ENCODE measurements at places on chromosomes 16 and 17.

DNA sequence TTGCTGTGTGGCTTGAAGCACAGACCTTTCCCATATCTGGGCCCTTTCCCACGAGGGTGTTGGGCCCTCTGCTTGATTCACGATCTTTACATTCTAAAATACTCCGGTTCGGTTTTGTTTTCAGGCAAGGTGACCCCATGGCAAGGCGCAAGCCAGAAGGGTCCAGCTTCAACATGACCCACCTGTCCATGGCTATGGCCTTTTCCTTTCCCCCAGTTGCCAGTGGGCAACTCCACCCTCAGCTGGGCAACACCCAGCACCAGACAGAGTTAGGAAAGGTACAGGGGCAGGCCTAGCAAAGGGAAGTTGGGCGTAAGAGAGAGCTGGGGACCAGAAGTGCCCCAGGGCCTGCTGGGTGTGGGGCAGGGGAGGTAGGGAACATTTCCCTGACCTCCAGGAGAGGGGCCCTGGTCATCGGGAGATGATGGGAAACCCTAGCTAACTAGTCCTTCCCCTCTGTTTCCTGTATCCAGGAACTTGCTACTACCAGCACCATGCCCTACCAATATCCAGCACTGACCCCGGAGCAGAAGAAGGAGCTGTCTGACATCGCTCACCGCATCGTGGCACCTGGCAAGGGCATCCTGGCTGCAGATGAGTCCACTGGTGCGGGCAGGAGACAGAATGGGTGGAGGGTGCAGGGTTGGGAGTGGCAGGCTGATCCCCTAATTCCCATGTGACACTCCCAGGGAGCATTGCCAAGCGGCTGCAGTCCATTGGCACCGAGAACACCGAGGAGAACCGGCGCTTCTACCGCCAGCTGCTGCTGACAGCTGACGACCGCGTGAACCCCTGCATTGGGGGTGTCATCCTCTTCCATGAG, 1.4 kb downstream of the ALDOA start:
- no peak for DNase-seq

- DNase-seq = no peak
Observed at GRCh38 chr17:83174362-83175118, 95.1 kb downstream of the METRNL start.

- DNase-seq = no peak
Observed at GRCh38 chr17:19716108-19717030, at the start of gene SLC47A2. SLC47A2 (minus strand) TSS chr17:19716584; CDS start chr17:19716555, 29 bp downstream.

DNA sequence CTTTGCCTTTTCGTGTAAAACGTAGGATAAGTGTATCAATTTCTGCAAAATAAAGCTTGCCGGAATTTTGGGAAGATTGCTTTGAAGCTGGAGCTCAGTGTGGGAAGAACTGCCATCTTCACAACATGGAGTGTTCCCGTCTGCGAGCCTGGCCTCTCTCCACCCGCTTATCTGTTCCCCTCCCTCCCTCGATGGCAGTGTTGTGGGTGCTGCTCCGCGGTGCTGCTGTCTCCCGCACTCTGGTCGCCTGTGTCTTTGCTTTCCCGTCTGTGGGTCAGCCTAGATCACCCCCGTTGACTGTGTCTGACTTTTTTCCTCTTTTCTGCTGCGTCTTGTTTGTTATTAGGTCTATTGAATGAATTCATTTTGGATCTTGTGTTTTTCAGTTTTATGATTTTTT, 17.0 kb downstream of the ACSF3 start:
- no peak for DNase-seq

- DNase-seq = peak; percentile 3
Observed at GRCh38 chr17:67244431-67245072, 444 bp downstream of the HELZ start.

DNA sequence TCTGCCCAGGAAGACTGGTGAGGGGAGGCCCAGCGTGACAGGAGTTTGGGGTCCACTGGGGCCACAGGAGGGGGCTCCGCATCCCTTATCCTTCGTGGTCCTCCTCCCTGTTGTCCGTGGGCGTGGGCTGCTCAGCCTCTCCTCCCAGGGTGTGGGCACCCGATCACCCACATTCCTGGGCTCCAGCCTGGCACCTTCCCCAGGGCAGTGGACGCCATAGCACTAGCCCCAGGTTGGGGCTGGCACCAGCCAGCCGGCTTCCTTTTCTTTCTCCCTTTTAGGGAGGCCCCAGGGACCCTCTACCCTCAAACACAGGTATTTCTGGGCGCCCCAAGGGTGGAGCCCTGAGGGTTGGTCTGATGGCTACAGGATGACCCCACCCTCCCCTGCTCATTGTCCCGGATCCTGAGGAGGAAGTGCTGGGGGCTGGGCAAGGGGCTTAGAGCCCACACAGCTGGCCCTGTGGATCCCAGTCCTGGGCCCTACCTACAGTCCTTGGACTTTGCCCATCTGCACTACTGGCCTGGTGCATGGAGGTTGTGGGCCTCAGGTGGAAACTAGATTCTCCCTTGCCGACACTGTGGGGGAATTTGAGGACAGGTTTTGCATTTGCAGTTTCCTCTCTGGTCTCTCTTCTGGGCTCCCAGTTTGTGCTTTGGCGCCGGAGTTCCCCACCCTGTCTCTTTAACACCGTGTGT, 1.1 kb downstream of the KIF1C start:
- no peak for DNase-seq

DNA sequence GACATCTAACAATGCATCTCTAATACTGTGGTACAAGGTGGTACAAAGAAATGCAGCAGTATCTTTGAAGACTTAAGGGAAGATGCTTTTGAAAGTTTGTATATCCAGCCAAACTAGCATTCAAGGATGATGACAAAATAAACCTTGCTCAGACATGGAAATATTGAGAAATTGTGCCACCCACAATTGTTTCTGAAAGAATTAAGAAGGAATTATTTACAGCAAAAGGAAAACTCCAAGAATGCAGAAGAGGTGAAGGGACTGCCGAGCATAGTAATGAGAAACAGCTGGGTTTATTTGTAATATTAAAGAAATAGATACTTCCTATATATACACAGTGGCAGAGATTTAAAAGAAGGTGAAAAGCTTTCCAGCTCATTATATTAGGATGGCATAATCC, 29.5 kb downstream of the PMFBP1 start:
- no peak for DNase-seq

- peak; percentile 39 for DNase-seq
Observed at GRCh38 chr17:17063546-17064122, 21.4 kb downstream of the MPRIP start.

DNA sequence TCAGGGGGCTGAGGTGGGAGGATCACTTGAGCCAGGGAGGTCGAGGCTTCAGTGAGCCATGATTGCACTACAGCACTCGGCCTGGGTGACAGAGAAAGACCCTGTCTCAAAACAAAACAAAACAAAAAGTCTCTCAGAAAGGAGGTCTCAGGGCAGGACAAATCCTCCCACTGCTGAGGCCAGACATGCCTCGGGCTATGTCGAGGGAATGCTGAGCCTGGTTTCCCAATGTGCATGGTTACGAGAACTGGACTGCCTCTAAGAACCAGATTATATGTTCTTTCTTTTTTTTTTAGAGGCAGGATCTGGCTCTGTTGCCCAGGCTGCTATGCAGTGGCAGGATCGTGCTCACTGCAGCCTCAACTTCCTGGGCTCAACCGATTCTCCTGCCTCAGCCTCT, 27.6 kb downstream of the TRAP1 start:
- DNase-seq = no peak

DNA sequence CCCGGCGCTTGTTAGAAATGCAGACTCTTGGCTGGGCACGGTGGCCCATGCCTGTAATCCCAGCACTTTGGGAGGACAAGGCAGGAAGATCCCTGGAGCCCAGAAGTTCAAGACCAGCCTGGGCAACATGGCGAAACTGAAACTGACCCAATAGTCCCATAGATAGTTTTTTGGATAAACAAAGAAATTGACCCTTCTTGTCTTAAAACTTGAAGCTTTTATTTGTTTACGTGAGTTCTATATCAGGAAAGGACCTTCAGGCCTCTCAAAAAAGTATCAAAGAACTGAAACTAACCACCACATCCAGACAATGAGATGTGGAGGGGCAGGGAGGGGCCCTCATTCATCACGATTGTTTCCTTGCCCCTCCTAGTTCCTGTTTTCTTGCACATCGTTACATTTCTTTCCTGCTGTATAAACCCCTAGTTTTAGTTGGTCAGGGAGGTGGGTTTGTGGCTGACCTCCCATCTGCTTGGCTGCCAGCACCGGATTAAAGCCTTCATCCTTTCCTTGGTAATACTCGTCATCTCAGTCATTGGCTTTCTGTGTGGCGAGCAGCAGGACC, 29.9 kb upstream of the PRM1 start:
- peak; percentile 12 for DNase-seq

DNA sequence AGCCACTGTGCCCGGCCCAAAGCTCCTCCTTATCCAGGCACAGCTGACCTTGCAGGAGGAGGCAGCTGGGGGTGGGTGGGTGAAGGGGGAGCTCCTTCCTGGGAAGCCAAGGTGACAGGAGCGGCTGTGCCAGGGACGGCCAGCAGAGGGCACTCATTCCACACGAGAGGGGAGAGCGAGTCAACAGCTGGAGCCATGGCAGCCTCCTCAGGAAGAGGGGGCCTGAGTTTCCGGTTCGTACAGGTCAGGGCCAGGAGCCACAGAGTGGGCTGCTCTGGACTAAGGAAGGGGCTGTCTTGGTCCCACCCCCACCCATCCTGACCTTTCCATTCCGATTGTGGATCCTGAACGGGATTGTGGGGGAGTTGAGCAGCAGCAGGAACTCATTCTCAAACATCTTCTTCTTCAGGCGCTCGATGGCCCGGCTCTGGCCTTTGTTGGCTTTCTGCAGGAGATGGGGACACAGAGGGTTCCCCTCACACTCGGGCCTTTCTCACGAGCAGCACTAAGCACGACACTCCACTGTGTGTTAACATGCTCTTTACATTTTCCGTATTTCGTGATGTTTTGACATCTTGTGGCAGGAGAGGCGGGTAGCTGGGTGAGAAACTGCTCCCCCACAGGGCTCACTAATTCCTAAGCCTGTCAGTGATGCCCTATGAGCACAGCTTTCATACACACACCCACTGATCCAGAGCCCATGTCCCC, 61.6 kb downstream of the TIMM22 start:
- peak; percentile 31 for DNase-seq

GRCh38 chr17:40063187-40063771, 514 bp downstream of the THRA start:
- DNase-seq = peak; percentile 35

- no peak for DNase-seq
Observed at GRCh38 chr16:12449374-12449773, 354.3 kb downstream of the CPPED1 start.

GRCh38 chr17:8632061-8632460, 1.5 kb upstream of the MYH10 start:
- no peak for DNase-seq

GRCh38 chr17:43874293-43874692, 27.3 kb downstream of the CD300LG start:
- DNase-seq = no peak

DNA sequence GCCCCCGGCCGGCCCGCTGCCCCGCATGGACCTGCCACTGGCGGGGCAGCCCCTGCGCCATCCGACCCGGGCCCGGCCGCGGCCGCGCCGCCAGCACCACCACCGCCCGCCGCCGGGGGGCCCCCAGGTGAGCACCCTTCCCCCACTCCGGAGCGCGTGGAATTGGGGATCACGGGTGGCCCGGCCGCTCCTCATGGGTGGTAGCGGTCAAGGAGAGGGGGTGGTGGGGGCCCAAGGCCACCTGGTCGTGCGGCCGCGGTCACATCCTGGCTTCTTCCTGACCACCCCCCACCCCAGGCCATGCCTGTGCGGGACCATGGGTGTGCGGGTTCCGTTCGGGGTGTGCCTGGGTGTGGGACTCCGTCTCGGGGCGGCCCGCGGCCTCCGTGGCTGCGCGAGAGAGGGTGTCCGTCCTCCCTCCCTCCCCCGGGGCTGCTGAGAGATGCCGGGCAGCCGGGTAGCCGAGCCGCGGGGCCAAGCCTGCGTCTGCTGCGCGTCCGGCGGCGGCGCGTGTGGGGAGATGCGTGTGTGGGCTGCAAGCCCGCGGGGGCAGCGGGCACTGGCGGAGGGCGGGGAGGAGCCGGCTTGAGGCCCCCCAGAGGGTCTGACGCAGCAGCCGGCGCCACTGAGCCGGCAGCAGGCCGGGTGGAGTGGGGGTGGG, 6.8 kb downstream of the ACD start:
- no peak for DNase-seq

GRCh38 chr17:75810216-75810615, 25.6 kb downstream of the UNK start:
- no peak for DNase-seq

- DNase-seq = no peak
Observed at GRCh38 chr17:61179380-61179806, 220.2 kb upstream of the TBX2 start.

DNA sequence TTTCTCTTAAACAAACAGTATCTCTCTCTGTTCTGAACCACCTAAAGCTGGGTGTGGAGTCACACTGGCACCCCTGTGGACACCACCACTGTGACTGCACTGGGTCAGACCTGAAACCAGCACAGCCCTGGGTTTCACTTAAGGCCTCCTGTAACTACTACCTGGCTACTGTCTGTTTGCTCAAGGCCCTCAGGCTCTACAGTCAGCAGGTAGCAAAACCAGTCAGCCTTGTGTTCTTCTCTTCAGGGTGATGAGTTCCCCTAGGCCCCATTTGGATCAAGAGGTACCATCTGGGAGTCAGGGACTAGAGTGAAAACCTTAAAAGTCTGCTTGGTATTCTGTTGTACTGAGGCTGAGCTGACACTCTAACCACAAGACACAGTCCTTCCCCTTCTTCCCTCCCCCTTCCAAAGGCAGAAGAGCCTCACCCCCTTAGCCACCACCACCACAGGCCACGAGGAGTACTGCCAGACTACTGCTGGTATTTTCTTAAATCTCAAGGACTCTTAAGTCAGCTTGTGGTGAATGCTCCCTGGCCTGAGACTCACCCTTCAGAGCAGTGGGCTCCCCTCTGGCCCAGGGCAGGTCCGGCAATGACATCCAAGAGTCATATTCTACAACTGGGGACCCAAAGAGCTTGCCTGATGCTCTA, 153.2 kb upstream of the MON1B start:
- no peak for DNase-seq

DNA sequence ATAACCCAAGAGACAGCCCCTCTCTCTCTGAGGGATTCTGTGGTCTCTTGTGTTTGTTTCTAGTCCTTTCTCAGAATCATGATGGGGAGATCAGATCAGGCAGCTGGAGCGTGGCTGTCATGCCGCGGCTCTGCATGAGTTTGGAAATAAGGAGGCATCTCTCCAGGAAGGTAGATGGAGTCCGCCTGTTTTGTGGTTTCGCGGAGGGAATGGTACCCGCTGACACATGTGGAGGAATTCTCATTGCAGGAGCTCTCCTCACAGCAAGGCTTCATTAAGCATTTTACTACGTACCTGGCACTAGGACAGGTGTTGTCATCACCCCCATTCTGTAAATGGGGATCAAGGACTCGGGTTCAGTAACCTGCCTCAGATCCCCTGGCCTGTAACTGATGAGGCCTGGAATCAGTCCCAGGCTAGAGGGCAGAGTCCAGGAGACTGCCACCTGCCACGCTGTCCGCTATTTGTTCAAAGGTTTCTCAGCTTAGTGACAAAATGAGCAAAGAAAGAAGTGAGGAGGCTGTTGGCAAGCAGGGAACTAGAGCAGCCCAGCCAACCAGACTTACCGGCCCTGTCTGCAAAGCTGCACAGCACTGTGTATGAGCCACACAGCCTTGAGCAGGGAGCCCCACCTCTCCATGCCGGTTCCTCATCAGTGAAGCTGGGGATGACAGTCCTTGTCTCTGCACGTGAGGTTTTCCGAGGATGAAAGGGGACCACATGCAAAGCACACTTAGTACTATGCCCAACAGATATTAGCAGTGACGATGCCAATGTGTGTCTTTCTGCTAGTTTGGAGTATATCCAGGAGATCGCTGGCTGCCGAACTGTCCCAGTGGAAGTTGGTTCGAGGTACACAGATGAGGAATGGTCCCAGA, 11.0 kb downstream of the KDM8 start:
- no peak for DNase-seq
